Activated naive CD4-positive, alpha-beta T cell treated with anti-CD3 and anti-CD28 coated beads, Interleukin-2, amount 50 U/mL, for 72 hours (primary cell): ENCODE measurements at places on chromosomes 4 and X. TPM values are rescaled to one million over a fixed set of nuclear protein-coding genes. Genes with fewer than 3 reads are reported as not detected.
A peak's percentile ranks its signal among the peaks of the same experiment; 100 is the strongest.

FGB gene
- not detected for total RNA-seq

GRCh38 chr4:2698504-2698903 is 57.6 kb downstream of the TNIP2 start:
- DNase-seq = no peak

DNA sequence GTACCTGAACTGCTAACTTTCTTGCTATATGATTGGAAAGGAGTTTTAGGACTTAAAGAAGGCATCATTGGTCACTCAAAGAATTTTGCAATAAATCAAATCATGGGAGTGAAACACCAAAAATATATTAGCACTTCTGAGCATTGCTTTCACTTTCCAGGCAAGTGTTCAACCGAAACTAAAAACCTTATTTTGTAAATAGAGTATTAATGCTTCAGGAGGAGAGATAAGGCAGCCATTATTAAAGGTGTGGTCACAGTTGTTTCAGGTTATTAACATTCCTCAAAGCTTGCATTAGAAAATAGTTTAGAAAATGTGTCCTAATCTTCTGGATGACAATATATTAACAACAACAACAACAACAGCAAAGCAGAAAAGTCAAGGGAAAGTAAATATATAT is 92.3 kb upstream of the TLL1 start:
- DNase-seq = no peak

ANKRD17 gene
- 73.9 TPM for total RNA-seq

GRCh38 chrX:2967998-2968909 is 38.1 kb upstream of the ARSH start:
- peak; percentile 55 for DNase-seq

FSTL5 gene
- not detected for total RNA-seq

DNA sequence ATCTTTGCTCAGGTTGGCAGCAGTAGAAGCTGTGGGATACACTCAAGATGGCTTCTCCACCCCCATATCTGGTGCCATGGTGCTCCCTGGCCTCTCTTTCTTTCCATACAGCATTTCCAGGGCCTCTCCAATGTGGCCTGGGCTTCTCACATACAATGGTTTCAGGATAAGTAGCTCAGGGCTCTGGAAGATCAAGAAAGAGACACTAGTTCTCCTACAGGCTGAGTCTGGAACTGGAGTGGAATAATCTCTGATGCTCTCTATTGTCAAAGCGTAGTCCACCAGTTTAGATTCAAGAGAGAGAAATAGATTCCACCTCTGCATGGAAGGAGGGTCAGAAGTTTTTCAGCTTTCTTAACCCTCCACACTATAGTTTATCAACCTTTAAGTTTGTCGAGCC is 138.2 kb upstream of the AADAT start:
- no peak for DNase-seq

SRPX2 gene
- total RNA-seq = not detected

DNA sequence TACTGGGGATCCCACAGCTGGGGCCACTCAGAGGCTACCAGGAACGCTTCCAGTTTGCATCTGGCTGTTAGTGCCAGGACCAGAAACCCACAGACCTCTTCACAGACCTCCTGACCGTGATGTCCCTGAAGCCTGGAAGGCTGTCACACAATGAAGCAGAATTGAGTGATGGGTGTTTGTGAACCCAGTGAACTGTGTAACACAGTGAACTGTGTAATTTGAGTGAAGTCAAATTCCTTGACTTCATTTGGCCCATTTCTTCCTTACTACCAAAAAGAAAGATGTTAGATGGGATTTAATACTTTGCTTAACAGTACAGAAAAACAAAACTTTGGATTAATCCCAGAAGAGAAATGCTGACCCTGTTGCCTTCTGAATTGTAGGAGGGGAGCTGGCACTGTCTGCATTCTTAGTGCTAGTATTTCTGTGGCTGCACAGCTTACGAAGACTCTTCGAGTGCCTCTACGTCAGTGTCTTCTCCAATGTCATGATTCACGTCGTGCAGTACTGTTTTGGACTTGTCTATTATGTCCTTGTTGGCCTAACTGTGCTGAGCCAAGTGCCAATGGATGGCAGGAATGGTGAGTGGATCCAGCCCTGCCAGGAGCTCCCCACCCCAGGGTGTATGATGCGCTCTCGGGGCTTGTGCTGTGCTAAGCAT is 17.8 kb downstream of the SRD5A3 start:
- no peak for DNase-seq

- DNase-seq = no peak
Measured at GRCh38 chrX:106734827-106735226, 8.3 kb downstream of the RNF128 start.

DNA sequence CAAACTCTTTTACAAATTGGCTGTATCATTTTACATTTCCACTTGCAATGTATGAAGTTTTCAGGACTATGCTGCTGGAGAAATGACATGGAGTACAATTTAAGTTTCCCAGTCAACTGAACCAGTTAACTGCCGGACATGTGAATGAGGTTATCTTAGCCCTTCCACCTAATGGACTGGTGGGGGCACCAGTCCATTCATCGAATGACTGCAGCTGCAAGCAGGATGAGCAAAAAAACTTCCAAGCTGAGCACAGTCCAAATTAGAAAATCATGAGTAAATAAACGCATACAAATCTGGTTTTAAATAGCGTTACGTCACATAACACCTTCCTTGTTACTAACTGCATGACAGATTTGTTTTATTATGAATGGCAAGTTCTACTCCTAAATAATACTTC is 1131.5 kb downstream of the PCDH18 start:
- no peak for DNase-seq

- DNase-seq = no peak
Measured at GRCh38 chr4:62487016-62487415, 1286.9 kb downstream of the ADGRL3 start.

IL13RA2 gene
- total RNA-seq = not detected

- no peak for DNase-seq
Measured at GRCh38 chrX:33273535-33273934, 62.2 kb upstream of the DMD start.

- DNase-seq = no peak
Measured at GRCh38 chr4:15331930-15332329, 95.9 kb upstream of the C1QTNF7 start.

GRCh38 chr4:79425586-79425985 is 17.6 kb upstream of the GK2 start:
- no peak for DNase-seq

- peak; percentile 58 for DNase-seq
Measured at GRCh38 chrX:130082244-130083106, 27.8 kb downstream of the ELF4 start.

DNA sequence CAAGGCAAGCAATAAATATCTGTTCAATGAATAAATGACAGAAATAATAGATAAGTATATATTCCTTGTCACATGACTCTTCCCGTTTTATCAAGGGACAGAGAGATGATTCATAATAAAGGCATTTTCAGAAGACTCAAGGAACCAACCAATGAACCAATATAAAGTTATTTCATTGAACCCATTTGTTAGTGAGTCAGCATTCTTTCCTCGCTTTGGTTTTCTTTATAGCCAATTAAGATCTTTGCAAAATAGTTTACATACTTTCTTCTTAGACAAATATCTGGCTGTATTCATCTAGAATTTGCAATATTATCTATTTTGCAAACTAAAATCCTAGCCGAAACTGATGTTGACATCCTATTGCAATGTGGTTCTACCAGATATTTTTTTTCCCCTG is 269.4 kb downstream of the IL15 start:
- no peak for DNase-seq

DNA sequence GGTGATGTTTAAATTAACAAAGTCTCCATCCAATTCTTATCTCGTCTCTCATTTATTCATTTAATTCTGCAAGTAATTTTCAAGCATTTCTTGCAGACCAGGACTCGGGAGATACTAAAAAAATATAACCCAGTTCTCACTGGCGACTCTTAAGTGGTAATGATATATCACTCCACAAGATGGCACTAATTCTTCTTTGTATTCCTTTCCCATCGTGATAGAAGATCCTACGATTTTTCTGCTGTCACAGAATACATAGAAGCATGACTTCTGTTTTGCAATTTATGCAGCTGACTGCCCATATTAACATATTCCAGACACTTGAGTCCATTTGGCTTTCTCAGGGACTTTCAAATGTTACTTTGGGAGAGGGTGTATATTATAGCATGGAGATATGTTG is 64.0 kb upstream of the FGF13 start:
- no peak for DNase-seq

PHKA1 gene
- total RNA-seq = 4.8 TPM

DNA sequence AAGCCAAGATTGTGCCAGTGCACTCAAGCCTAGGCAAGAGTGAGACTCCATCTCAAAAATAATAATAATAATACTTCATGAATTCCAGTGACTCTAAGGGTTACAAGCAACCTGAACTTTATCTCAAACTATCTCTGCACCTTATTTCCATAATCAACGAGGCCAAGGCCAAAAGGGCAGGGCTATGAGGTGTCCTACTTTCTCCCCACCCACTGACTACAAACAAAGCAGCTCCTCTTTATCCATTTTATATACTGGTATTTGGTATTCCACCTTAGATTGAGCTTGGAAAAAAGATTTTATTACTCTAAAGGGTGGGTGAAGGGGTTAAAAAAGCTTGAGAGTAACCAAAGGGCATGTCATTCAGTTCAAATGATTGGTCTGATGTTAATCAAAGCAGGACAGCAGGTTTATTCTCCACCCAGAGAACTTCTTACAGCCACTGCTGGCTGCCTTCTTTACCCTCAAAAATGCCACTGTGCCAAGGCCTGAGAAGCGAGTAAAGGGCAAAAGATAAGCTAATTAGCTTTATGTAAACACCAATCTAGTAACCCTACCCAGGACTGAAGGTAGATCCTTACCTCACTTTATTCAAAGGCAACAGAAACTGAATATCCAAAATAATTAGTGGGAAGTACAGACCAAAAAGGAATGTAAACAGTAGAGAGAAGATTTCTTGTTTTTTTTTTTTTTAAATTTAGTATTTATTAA is 28.2 kb downstream of the APOO start:
- no peak for DNase-seq

DNA sequence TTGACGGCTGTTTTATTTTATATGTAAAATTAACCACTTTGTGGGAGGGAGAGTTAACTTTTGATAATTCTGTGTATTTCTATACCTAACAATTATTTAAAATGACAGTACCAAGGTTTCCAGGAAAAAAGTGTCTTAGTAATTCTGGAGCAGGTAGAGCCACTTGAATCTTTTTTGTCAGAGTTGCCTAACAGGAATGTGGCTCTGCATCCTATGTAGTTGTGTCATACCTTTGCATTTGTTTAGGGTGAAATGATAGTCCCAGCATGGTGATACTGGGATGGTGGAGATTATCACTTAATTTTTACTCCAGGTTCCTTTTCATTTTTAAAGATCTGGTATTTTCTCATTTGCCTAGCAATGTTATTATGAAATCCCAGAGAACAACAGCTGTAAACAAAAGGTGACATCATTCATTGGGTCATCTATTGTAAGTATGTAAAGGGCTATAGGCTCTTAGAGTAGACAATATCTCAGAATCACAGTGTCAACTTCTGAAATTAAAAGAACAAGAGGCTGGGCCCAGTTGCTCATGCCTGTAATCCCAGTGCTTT is 9.6 kb downstream of the SGMS2 start:
- no peak for DNase-seq

IL3RA gene
- 0.73 TPM for total RNA-seq

- no peak for DNase-seq
Measured at GRCh38 chr4:81609844-81610243, 138.1 kb upstream of the RASGEF1B start.

PSAPL1 gene
- total RNA-seq = not detected

UBA1 gene
- 259 TPM for total RNA-seq

DNA sequence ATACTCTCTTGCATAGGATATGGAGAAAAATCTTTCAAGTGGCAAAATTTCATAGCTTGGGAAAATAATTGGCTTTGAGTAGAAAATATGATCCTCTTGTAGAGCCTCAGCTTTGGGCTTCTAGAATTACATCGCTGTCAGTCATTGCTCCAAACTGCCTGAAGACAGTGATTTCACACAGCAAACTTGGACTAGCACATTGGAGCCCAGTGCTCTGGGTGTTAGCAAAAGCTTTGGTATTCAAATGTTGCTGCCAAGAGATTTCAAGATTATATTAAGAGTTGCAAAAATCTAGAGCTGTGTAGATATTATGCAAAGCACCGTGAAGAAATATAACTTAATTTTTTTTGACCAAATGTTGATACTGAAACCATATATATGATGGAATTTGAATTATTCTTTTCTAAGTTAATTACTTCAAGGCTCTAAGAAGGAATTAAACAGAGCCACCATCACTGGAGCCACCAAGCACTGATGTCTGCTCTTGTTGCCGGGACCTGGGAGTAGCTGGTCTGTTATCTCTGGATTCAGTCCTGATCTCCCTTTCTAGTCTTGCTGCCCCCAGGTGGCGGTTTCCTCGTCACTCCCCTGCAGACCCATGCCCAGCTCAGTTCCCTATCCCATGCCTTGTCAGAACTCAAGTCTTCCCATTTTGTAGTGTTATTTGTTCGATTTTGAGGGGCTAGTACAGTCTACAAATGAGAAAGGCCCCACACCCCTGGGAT is 260.7 kb upstream of the SFRP2 start:
- DNase-seq = no peak

POF1B gene
- not detected for total RNA-seq

AMBN gene
- total RNA-seq = not detected

GRCh38 chrX:119726900-119727555 is 31.4 kb upstream of the SOWAHD start:
- peak; percentile 3 for DNase-seq

GRCh38 chr4:34512616-34513015 is 1731.7 kb downstream of the ARAP2 start:
- DNase-seq = no peak
